ENCODE measurements at places on chromosomes 4 and X.

- no peak for DNase-seq
Observed at GRCh38 chr4:111027526-111027925, 404.6 kb upstream of the PITX2 start.

DNA sequence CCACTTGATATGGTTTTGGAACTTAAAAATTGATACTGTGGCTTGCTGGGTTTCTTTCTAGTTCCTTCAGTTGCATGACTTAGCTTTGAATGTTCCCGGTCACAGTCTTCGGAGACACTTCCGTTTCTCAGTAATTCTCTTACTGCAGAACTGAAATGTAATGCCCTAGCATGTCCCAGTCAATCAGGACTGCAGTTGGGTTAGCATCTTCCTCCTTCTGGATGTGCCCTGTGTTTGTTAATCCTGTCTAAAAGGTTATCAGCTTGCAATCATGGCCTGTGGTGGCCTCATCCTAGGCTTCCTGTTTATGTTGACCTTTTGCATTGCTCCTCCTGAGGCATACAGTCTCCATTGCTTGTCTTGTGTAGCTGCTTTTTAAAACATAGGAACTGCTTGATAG lies 275.9 kb downstream of the ARHGAP10 start:
- DNase-seq = no peak

DNA sequence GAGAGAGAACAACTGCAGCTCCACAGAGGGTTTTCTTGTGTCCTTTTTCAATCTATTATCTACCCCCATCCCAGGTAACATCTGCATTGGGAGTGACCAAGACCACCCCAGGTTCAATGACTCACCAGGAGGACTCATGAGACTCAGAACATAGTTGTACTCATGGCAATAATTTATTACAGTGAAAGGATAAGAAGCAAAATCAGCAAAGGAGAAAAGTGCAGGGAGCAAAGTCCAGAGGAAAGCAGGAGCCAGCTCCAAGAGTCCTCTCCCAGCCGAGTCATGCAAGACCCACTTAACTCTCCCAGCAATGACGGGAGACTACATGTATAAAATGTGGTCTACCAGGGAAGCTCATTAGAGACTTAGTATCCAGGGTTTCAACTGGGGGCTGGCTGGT lies 129.5 kb upstream of the RBPJ start:
- no peak for DNase-seq

DNA sequence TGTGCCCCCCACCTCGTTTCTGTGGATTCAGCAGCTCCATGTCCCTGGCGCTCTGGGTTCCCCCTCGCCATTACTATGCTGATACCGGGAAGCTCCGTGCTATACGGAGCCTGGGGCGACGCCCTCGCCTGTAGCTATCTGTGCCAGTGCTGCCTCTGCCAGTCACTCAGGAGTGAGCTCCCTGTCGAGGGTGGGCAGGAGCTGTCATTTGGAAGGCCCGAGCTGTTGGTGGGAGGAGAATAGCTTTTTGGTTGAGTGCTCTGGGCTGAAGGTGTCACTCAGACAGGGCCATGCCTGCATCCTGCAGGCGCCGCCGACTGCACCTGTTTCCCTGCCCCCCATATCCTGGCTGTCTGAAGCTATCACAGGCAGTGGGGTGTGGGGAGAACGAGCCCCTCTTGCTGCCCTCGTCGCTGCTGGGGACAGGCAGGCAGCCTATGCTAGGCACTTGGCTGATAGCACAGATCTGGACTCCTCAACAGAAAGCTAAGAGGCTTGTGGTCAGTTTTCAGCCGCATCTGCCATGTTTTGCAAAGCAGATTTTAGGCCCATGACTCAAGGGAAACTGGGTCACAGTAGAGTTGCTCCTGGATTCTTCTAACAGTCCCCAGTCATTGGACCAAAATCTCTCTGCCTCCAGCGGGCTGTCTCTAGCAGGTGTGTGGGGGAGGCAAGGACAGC lies 31.8 kb downstream of the CPLX1 start:
- DNase-seq = no peak

DNA sequence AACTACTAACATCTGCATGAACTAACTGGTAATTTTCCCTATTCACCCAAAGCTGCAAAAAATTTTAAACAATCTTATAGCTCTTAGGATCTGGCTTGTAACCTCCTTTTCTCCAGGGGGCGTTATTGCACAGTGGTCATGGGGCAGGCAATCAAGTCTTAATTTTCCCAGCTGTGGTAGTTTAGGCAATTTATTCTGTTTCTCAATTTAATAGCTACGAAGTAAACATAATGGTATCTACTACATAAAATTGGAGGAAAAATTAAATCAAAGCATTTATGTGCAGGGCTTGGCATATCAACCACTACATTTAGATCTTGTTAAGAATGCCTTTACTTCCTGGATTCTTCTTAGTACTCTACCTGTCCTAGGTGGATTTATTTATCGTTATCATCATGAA lies 137.4 kb upstream of the GUCY1A1 start:
- no peak for DNase-seq

DNA sequence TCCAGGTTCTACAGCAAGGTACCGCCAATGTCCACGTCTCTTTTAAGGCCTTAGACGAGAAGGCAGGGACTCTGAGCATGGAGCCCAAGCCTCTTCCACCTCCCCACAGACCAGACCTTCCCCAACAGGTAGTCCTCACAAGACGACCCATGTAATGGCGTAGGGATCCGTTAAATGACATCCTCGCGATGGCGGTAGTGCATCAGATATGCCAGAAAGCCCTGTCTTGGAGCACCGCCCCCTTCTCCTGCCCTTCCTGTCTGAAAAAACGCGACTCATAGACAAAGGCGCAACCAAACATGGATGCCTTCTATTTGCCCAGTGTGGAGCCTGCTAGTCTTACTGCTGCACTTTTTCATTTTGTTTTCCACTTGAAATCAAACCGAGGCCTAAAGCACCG lies 185.4 kb downstream of the OR13H1 start:
- DNase-seq = peak; percentile 86

DNA sequence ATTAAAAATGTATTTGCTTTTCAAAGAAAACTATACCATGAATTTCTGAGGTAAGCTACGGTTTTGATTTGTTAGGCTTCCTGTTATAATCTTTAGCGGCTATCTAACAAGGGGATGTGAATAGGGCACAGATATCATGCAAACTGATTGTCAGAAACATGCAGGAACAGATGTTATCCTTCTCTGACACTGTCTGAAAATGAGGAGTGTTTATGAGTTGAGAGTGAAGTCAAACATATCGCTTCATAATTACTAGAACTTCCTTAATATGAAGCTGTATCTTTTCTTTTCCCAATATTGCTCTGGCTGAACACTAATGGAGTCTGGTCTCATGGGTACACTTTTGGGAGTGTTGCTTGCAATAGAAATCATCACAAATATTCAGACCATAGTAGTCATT lies 16.3 kb upstream of the SULT1B1 start:
- no peak for DNase-seq

DNA sequence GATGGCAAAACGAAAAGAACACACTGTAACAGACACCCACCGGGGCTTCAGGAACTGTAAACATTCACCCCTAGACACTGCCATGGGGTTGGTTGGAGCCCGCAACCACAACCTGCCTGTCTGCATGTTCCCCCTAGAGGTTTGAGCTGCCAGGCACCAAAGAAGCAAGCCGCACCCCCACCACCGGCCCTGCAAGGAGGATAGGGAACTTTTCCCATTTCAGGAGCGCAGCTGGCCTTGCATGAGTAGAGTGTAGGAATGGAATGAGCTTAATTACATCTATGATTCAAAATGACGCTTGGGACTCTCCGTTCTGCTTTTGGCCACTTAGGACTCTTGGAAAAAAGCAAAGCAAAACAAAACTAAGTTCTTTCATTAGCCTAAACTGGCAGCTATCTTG lies 243.6 kb upstream of the CTSO start:
- no peak for DNase-seq

- DNase-seq = no peak
Observed at GRCh38 chrX:110265661-110266060, 52.2 kb downstream of the AMMECR1 start.

GRCh38 chrX:104659005-104659744 lies 93.2 kb downstream of the IL1RAPL2 start:
- DNase-seq = no peak

DNA sequence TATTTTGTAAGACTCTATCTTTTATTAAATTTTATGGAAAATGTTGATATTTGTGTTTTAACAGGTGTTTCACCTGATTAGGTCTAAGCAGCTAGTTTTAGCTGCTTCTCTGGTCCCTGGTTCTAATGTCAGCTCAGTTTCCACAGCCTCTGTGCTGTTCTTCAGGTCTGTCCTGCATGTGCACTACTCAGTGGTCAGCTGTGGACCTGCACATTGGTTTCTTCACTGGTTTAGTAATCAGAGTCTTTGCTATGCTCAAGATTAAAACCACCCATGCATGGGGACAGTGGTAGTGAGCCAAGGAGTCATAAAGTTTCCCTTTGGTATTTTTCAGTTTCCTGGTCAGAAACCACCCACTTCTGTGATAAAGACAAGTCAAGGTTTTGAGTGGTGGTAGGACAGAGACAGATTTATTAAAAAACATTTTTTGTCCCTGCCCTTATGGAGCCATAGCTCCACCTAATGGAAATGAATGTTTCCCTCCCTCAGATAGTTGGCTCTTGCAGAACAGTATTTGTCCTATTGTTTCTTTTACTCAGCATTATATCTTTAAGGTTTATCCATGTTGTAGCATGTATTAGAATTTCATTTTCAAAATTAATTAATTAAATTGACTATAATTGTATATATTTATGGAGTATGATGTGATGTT lies 36.8 kb upstream of the VBP1 start:
- no peak for DNase-seq

DNA sequence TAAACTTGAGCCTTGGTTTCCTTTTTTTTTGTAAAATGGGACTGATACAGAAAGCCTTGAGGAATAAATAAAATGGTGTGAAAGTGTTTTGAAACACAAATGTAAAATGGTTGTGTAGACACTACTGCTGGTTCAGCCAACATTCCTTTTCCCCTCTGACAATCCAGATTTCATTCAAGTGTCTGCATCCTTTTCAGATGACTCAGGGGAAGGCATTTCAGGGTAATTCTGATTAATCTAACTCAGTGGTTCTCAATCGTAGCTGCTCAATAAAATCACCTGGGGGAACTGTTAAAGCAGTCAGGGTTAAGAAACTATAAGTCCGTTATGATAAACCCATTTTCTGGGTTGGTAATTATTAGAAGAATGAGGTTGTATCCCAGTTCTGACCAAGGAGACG lies 4.6 kb downstream of the ARHGAP10 start:
- DNase-seq = no peak

GRCh38 chr4:63937961-63938360 lies 471.3 kb downstream of the TECRL start:
- DNase-seq = no peak
